Stimulated activated CD8-positive, alpha-beta memory T cell treated with anti-CD3 and anti-CD28 coated beads, Interleukin-4, amount 100 ng/mL, for 1 hour (primary cell): ENCODE measurements at places on chromosomes 4 and X.

DNA sequence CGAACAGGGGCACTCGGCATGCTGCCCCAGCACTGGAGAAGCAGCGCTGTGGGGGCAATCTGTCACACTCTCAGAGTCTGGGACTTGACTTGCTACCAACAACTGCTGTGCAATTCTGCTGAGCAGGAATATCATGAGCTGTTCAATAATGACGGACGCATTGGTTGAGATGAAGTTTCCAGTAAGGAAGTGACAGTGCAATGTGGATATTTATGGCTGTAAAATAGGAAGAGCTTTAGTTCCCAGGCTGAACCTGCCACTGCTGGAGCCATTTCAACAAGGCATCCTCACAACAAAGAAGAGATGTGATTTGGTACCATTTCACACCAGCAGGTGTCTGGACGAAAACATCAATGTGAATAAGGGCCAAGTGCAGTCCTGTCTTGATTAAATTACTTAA, 24.2 kb downstream of the CHST7 start:
- DNase-seq: no peak

DNA sequence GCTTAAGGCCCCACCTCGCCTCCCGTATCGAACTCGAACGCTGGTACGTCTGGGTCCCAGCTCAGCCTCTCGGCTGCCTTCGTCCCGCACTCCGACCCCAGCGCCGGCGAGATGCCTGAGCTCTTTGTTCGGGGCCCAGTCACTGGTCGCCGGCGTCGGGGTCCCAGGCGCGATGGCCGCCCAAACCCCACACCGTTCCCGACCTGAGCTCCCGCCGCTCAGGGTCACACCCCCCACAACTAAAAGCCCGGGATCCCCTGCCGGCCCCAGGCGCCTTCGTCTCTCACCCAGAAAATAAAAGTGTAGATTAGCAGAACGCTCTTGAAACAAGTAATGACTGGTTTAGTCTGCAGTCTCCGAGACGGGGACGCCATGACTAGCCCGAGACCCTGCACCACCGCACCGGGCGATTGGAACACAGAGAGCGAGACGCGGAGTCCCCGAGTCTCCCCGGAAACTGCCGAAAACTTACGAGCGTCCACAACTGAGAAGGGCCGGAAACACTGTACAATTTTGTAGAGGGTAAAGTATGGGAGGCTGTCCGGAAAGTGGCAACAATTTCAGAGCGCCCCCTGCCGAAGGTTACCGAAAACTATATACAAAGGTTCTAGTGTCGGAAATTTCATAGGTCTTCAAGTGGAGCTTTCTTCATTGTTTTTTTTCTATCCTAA, at the start of gene TSPAN6:
Gene TSPAN6, minus strand, starts transcription at position 486 of the 671 bp plus-strand sequence. Its CDS starts 112 bp downstream, at position 374.
- DNase-seq: peak; percentile 1

DNA sequence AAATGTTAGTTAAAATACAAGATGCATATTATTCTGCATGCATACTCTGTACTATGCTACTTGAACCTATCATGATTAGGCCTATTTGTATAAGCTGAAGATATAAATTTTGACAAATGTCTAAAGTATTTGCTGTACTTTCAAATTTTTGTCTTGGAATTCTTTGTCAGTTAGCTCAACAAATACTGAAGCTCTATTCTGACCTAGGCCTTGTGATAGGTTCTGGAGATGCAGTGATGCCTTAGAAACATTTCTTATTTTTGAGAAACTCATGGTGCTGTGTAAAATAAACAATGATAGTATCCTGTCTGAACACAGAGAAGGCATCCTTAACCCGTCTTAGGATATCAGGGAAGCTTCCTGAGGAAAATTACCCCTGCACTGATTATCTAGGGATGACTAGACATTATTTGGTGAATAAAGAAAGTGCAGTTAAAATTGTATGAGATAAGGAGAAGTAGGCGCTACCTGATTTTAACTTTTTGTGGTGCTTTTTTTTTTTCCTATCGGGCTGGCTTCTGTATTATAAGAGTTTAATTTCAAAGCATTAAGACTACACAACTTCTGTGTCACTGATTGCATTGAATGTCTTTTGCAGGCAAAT, 43.4 kb downstream of the MOB1B start:
- DNase-seq: no peak

GRCh38 chr4:68432320-68432719, 14.9 kb upstream of the TMPRSS11E start:
- DNase-seq: no peak

DNA sequence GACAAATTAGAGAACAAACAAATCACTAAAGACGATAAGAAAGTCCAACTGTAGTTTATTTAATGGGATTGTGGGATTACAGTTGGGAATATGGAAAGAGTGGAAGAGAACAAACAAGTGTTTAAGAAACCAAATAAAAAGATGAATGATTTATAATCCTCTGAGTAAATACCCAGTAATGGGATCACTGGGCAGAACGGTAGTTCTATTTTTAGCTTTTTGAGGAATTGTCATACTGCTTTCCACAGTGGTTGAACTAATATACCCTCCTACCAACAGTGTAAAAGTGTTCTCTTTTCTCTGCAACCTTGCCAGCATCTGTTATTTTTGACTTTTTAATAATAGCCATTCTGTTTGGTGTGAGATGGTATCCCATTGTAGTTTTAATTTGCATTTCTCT, 15.0 kb downstream of the C4orf51 start:
- DNase-seq: no peak

GRCh38 chrX:50211510-50211909, 6.9 kb downstream of the CCNB3 start:
- no peak for DNase-seq

- peak; percentile 64 for DNase-seq
These were observed at the start of gene PUDP for GRCh38 chrX:7147978-7148854. Gene PUDP, minus strand, starts transcription at chrX:7148153. Its CDS starts 40 bp downstream, at chrX:7148113.

DNA sequence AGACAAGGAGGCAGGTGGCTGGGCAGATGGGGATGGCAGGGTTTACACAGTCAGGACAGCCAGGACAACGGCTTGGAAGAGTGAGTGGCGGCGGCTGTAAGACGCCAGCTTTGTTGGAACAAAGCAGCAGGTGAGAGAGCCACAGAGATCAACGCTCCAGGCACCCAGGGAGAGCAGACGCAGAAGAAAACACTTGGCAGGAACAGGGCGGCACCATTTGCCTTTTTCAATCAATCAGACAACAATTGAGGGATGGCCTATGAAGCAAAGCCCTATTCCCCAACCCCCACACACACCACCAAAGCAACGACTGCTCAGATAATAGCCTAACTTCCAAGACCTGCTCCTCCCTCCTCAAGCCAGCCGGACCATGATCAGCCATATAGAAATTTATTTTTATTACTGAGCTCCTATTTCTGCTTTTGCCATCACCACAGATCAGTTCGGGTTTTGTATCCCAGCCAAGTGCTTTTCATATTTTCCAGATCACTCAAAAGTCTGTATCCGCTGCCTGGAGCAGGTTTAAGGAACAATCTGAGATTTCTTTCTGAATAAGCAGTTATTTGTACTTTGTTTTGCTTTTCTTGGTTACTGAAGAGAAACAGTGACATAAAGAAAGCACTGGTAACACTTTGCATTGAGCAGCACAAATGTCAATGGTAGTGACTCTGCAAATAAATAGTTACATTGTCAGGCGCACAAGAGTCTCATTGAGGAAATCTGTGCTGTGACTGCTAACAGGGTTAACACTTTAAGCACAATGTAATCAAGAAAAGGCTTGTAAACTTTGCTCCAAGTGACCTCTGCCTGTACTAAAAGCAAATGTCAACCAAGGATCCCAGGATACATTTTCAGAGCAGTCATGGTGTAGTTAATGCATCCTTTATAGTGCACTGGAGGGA, 81.8 kb upstream of the RBPJ start:
- DNase-seq: no peak
